Thymus (tissue), 14 donors: ENCODE measurements at places on chromosomes 16 and 17. TPM values are rescaled to one million over a fixed set of nuclear protein-coding genes. Genes with fewer than 3 reads are reported as not detected.
A peak's percentile ranks its signal among the peaks of the same experiment; 100 is the strongest.

GSE1 gene
- total RNA-seq = 32.4 TPM

RRAD gene
- 0.85 TPM for total RNA-seq

GRCh38 chr16:58267524-58268243, 27.1 kb downstream of the PRSS54 start:
- H3K36me3 ChIP-seq = no peaks in the 10 kb centered on the region
- no peak overlapping the region for H3K4me3 ChIP-seq
- H3K4me1 ChIP-seq = no peaks in the 10 kb centered on the region
- DNase-seq = no peak
- H3K27ac ChIP-seq = no peak overlapping the region

DNA sequence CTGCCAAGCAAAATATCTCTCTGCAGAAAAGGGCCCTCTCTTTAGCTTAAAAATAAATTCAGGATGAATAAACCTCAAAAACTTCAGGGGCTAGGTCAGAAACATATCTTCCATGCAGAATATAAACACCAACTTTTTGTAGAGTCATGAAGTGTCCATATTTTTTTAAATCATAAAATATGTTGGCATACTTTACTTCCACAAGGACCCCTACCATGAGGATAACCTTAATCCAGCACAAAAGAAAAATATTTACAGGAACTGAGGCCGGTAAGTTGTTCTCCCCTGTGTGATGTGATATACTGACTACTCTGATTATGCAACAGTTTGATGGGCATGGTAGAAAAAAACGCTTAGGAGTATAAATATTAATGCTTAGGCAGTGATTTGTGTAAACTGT, 264.8 kb upstream of the CDH11 start:
- H3K27ac ChIP-seq = no peak overlapping the region
- no peaks in the 10 kb centered on the region for H3K27me3 ChIP-seq
- no peaks in the 10 kb centered on the region for H3K36me3 ChIP-seq
- no peak overlapping the region for H3K4me3 ChIP-seq
- DNase-seq = no peak

DNA sequence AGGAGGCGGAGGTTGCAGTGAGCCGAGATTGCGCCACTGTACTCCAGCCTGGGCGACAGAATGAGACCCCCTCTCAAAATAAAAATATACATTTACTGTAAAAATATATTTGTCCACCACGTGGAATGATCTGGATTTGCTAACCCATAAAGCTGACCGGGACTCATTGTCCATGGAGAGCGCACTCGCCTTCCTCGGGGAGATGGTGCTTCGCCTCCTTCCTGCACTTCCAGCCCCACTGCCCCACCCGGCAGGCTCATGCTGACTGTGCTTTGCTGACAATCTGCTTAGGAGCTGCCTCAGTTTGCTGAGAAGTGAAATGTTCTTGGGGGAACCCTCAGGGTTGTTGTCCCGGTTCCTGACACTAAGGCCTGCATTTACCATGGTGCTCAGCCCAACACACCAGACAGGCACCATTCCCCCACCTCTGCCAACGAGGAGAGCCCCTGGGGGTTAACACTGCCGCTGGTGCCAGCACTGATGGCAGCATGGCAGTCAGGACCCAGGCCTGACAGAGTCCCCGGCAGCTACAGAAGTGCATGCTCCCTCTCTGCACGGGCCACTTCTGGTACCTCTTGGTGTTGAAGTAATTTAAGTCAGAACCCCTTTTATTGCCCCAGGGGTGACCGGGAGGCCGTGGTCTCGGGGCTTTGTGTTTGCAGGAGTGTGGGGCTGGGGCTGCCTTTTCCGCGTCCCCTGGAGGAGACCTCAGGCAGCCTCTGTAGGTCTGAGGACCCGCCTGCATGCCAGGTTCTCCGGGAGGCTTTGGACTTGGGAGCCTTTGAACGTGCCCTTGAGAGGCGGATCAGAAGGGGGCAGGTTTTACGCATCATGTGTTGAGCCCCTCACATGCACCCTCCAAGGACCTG, 2.5 kb downstream of the NUBP2 start:
- DNase-seq = no peak
- H3K27me3 ChIP-seq = no peaks in the 10 kb centered on the region
- H3K4me1 ChIP-seq = peaks cover 19% of the 10 kb centered on the region
- no peak overlapping the region for H3K27ac ChIP-seq
- no peak overlapping the region for H3K4me3 ChIP-seq

- H3K27me3 ChIP-seq = no peaks in the 10 kb centered on the region
- peak overlapping the region; percentile 100 for H3K27ac ChIP-seq
- DNase-seq = peak; percentile 89
- peak overlapping the region; percentile 83 for H3K4me3 ChIP-seq
- H3K4me1 ChIP-seq = peaks cover 50% of the 10 kb centered on the region
- peaks cover 63% of the 10 kb centered on the region for H3K36me3 ChIP-seq
Observed at GRCh38 chr17:45248132-45248957, 13.5 kb downstream of the SPATA32 start.

DNA sequence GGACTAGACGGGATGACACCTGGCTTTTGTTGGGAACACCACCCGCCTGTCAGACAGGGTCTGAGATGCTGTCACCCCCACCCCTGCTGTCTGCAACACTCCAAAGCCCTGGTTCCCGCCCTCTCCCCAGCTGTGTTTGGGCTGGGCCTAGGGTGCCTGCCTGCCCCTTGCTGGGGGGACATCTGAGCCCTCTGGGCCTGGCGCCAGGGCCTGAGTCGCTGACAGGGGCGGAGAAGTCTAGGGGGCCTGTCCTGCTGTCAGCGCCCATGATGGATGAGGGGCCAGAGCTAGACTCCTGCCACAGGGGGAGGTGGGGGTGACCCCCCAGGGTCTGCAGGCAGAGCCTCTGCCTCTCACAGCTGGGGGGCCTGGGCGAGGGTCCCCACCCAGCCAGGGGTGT, 7.6 kb upstream of the PKMYT1 start:
- H3K4me1 ChIP-seq = no peaks in the 10 kb centered on the region
- DNase-seq = no peak
- peaks cover 58% of the 10 kb centered on the region for H3K27me3 ChIP-seq
- no peaks in the 10 kb centered on the region for H3K36me3 ChIP-seq

- H3K27ac ChIP-seq = no peak overlapping the region
- DNase-seq = no peak
- H3K4me3 ChIP-seq = no peak overlapping the region
- no peaks in the 10 kb centered on the region for H3K27me3 ChIP-seq
- peaks cover 4% of the 10 kb centered on the region for H3K36me3 ChIP-seq
Observed at GRCh38 chr17:68277807-68278206, 13.1 kb downstream of the SLC16A6 start.
